Left kidney (tissue), 8 donors: ENCODE measurements at places on chromosomes 2 and 18.
A peak's percentile ranks its signal among the peaks of the same experiment; 100 is the strongest.

DNA sequence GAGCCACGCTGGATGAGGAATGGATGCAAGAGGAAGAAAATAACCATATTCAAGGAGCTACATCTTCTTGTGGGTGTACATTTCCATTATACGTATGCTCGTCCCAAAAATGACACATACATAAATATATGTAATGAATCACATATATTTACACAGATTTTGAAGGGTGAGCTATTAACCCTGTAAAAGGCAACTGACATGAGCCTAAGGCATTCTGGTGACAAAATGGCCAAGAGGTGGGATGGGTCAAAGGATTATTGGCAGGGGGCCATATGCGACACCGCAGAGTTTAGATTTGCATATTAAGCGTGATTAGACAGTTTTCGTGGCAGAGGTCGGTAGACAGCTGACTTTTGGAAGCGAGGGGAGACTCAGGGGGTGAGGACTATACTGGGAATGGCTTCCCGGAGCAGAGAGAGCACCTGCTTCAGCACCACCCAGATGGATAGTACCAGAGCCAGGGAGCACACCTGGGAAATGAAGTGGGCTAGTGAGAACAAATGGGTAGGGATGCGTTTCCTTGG is 431 bp upstream of the CNRIP1 start:
- peak; percentile 46 for DNase-seq

- no peak for DNase-seq
These were observed 10.8 kb upstream of the NEU4 start for GRCh38 chr2:241798081-241798630.

- no peak for DNase-seq
These were observed 7.3 kb upstream of the PROM2 start for GRCh38 chr2:95266781-95267430.

DNA sequence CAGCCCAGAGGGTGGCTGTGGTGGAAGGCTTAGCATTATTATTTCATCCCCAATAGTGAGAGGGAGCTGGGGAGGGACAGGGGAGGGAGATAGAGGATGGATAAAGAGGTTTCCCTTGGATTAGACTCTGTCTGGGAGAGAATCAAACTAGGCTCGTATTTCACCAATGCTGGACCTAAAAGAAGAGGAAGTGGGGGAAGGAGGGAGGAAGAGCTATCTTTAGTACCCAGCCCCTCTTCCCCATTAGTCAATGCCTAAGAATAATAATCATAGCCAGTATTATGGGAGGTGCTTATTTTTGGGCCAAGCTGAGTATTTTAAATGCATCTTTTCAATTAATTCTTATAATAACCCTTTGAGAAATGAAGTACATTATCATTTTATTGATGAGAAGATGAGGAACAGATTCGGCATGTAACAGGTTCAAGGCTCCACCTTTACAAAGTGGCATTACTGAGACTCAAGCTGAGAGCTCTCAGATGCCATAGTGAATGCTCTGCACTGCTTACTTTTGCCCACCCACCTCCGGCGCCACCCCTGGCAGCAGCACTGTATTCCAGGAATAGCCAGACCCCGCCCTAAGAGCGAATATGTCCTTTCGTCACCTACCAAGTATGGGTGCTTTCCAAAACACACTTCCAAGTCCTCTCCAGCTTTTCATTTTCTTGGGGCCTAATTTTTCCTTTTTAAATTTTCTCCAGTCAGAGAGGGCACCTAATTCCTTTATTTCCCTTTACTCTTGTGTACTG is 21.0 kb downstream of the PAX8 start:
- DNase-seq: no peak

- DNase-seq: no peak
These were observed 47.5 kb upstream of the STAT1 start for GRCh38 chr2:191061381-191061980.

DNA sequence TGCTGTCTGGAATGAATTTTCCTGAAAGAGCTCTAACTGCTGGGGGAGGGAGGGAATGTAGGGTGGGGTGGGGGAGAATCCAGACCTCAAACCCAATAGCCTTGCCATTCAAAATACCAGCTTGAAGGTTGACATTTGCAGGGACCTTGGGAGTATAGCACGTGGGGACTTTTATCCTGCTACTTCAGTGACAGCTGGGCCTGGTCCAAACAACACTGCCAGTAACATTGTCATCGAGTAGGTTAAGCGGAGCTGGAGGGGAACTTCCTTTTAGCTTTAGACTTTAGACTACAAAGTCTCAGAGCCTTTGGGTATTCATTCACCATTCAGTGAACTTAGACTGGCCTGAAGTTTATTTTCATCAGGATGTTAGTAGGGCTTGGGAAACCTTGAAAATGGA is 248.7 kb downstream of the MEIS1 start:
- DNase-seq: no peak

- DNase-seq: no peak
These were observed 57.3 kb downstream of the THNSL2 start for GRCh38 chr2:88227446-88227845.

DNA sequence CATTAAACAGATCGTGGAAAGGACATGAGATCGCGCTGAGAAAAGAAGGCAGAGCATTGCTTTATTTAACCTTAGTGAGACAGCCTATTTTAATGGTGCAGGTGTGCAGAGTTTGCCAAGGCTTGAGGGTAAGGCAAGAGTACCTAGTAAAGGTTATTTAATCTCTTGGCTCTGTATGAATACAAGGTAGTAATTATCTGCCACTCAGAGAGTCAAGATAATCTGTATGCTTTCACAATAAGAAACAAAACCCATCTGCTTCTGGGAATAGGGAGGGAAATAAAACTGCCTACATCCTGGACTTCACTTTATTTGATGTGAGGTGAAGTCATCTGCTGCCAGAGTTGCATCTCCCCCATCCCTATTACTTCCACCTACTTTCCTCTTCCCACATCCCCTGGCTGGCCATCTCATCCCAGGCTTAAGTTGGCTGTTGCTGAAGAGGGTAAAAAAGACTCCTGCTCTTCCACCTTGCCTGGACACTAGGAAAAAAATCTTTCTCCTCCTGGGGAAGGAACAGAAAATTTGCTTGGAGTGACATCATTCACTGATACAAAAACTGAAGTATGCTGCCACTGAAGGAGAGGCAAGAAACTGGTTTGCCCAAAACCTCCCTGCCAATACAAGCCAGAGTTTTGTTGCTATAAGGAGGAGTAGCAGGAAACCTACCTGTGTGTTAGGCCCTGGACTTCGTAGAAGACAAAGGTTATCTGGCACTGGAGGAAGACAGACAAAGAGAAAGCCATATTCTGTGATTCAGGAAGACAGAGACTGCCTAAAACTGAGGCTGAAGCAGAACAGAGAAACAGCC is 35.8 kb upstream of the ARHGAP25 start:
- DNase-seq: no peak

DNA sequence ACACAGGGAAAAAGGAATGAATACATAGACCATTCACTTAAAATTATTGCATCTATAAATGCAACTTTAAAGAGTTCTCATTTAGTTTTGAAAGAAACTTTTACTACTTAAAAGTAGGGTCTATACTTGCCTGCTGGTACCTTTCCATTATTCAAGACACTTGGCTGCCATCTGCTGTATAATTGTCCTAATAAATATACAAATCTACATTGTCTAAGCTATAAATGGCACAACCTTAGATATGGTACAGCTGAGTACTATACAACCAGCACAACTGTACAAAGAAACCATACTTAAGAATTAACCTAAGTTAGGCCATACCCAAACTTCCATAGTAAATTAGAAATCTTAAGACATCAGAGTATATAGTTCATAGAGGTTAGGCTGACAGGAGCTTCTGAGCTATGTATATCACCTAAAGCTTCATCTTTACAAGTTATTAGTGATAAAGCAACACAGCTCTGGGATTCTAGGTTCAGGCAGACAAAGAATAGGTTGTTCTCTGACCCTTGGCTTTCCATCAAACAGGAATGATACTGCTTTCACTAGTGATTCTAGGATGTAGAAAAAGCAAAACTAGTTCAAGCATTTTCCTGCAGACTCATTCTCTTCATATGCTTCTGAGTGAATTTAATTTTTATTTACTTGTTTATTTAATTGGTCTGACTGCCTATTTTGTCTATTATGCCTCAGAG is 22.1 kb downstream of the EXOC6B start:
- DNase-seq: no peak

DNA sequence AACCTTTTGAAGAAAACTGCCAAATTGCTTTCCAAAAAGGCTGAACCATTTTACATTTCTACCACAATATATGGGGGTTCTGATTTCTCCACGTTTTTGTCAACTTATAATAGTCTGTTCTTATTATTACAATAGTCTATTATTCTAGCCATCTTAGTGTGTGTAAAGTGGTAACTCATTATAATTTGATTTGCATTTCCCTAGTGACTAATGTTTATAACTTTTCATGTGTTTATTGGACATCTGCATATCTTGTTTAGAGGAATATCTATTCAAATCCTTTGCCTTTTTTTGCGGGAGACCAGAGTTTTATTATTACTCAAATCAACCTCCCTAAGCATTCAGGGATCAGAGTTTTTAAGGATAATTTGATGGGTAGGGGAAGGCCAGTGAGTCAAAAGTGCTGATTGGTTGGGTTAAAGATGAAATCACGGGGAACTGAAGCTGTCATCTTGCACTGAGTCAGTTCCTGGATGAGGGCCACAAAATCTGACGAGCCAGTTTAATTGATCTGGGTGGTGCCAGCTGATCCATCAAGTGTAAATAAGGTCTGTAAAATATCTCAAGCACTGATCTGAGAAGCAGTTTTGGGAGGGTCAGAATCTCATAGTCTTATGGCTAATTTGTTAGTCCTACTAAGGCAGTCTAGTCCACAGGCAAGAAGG is 303.4 kb upstream of the NCKAP5 start:
- DNase-seq: no peak

DNA sequence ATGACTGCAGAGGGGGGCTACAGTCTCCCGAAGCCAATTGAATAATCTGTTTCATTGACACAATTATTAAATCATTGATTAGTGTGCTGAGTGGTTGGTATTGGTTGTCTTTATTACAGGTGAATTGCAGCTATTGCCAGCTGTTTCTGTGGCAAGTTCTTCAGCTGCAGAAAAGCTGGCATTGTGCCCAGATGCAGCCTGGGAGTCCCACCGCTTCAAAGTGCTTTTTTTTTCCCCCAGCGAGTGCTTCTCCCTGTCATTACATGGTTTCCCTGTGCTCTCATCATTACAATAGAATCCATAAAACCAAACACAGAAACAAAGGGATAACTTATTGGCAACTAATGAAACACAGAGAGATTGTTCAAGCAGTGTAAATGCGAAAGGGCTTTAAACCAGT is 164.7 kb downstream of the GRB14 start:
- DNase-seq: peak; percentile 35

GRCh38 chr2:212644195-212644837 is 105.7 kb upstream of the ERBB4 start:
- DNase-seq: no peak

GRCh38 chr2:81206216-81206615 is 901.7 kb upstream of the LRRTM1 start:
- no peak for DNase-seq

- no peak for DNase-seq
These were observed 102.4 kb downstream of the COL3A1 start for GRCh38 chr2:189076572-189076971.

- DNase-seq: no peak
These were observed 138.8 kb upstream of the GPC1 start for GRCh38 chr2:240296476-240297255.

GRCh38 chr2:52659546-52659945 is 1108.1 kb upstream of the CHAC2 start:
- no peak for DNase-seq
